ENCODE measurements at places on chromosomes 3 and 15. TPM values are rescaled to one million over a fixed set of nuclear protein-coding genes. Genes with fewer than 3 reads are reported as not detected.

OXTR gene
- polyA plus RNA-seq: 1.7 TPM

CAV3 gene
- polyA plus RNA-seq: 0.56 TPM

ACKR2 gene
- polyA plus RNA-seq: 3.5 TPM

TMEM207 gene
- polyA plus RNA-seq: 22.1 TPM

CKMT1B gene
- 0.66 TPM for polyA plus RNA-seq

MYZAP gene
- polyA plus RNA-seq: 4.0 TPM

SH2D7 gene
- polyA plus RNA-seq: 0.42 TPM

CLK3 gene
- 71.3 TPM for polyA plus RNA-seq

MSL2 gene
- polyA plus RNA-seq: 46.4 TPM

C2CD4A gene
- 0.46 TPM for polyA plus RNA-seq

CHST2 gene
- 28.4 TPM for polyA plus RNA-seq

SIDT1 gene
- 2.4 TPM for polyA plus RNA-seq

SEMA3F gene
- 68.8 TPM for polyA plus RNA-seq

CASR gene
- polyA plus RNA-seq: 22.2 TPM

TM4SF1 gene
- polyA plus RNA-seq: 65.4 TPM

TRIP4 gene
- polyA plus RNA-seq: 43.9 TPM

SLC35A5 gene
- polyA plus RNA-seq: 66.0 TPM

NCKIPSD gene
- polyA plus RNA-seq: 22.4 TPM

PRKCI gene
- polyA plus RNA-seq: 87.6 TPM

GABRB3 gene
- polyA plus RNA-seq: 7.4 TPM

KLHL25 gene
- polyA plus RNA-seq: 8.3 TPM

DNA sequence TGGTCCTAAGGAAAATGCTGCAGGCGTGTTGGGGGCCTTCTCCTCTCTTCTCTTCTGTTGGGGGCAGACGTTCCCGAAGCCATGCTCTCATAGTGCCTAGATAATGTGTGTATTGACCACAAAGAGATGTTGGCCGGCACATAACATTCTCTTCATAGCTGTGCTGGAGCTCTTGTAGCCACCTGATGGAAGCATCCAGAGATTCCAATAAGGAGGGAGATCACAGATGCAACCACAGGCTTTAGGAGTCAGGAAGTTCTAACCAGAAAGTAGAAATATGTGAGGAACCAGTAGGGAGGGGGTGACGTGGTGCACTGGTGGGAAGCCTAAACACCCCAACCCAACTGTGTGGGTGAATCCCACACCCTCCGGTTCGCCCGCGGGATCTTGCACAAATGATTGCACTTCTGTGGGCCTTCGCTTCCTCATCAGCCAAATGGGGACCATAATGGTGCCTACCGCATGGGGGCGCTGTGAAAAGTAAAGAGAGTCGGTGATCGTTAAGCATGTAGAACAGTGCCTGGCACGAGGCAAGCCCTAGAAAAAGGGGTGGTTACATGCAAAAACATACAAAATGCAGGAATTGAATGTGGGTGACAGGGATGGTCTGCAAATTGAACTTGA lies 87.8 kb downstream of the TOP2B start:
- no peak for DNase-seq

GRCh38 chr15:69497076-69497475 lies 44.5 kb downstream of the RPLP1 start:
- DNase-seq: no peak

DNA sequence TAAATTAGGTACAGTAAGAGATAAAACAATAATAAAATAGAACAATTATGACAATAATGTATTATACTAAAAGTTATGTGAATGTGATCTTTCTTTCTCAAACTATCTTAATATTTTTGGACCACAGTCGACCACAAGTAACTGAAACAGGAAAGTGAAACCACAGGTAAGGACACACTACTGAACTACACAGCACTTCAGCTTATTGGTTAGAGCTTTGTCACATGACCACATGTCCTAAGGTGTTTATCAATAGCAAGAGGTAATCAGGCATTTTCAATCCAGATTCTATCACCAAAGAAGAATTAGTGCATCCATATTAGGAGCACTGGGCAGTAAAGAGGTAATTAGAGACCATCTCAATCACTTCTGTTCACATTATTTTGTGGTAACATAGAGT lies 392.8 kb downstream of the RSL24D1 start:
- no peak for DNase-seq

DNA sequence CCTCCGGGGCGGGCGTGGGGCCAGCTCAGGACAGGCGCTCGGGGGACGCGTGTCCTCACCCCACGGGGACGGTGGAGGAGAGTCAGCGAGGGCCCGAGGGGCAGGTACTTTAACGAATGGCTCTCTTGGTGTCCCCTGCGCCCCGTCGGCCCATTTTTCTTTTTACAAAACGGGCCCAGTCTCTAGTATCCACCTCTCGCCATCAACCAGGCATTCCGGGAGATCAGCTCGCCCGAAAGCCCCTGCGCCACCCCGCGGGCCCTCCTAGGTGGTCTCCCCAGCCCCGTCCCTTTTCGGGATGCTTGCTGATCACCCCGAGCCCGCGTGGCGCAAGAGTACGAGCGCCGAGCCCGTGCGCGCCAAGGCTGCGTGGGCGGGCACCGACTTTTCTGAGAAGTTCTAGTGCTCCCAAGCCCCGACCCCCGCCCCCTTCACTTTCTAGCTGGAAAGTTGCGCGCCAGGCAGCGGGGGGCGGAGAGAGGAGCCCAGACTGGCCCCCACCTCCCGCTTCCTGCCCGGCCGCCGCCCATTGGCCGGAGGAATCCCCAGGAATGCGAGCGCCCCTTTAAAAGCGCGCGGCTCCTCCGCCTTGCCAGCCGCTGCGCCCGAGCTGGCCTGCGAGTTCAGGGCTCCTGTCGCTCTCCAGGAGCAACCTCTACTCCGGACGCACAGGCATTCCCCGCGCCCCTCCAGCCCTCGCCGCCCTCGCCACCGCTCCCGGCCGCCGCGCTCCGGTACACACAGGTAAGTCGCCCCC lies at the start of gene THBS1:
THBS1 (plus strand) TSS at position 595 of the 757 bp plus-strand sequence. CDS start 779 bp downstream, outside the sequence.
- DNase-seq: peak; percentile 78

DNA sequence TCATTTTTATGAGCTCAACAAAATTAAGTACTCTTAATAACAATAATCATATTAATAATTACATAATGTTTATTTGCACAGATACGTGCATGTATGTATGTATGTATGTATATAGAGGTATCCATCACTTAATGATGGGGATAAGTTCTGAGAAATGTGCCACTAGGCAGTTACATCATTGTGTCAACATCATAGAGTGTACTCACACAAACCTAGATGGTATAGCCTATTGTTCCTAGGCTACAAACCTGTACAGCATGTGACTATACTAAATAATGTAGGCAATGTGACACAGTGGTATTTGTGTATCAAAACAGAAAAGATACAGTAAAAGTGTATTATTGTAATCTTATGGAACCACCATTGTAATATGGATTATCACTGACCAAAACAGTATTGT lies 874.7 kb upstream of the GBE1 start:
- DNase-seq: no peak

- no peak for DNase-seq
Observed at GRCh38 chr3:162945626-162946025, 1449.0 kb downstream of the OTOL1 start.

DNA sequence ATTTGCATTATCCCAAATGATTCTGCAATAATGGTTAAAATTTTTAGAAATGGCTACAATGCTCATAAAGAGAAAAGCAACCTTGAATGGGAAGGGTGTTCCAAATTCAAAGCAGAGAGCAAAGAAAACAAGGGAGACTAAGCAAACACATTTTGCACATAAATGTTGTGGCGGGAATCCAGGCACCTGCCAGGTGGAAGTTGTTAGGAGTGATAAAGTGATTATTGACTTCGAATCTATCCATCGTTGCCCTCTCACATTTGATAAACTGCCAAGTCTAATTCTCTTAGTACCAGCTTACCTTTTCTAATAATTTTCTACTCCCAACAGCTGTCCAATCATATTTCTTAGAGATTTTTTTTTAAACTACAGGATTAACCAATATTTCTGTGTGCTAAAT lies 244.5 kb downstream of the CACNA2D3 start:
- no peak for DNase-seq

- DNase-seq: no peak
Observed at GRCh38 chr15:68578175-68578979, 416 bp upstream of the CORO2B start.

GRCh38 chr3:126932188-126932931 lies 50.6 kb upstream of the PLXNA1 start:
- no peak for DNase-seq

GRCh38 chr15:27254055-27254454 lies 283.1 kb downstream of the GABRG3 start:
- DNase-seq: no peak

- DNase-seq: no peak
Observed at GRCh38 chr3:150098621-150099020, 127.9 kb upstream of the PFN2 start.

GRCh38 chr15:100309109-100310040 lies 32.4 kb downstream of the ADAMTS17 start:
- no peak for DNase-seq

DNA sequence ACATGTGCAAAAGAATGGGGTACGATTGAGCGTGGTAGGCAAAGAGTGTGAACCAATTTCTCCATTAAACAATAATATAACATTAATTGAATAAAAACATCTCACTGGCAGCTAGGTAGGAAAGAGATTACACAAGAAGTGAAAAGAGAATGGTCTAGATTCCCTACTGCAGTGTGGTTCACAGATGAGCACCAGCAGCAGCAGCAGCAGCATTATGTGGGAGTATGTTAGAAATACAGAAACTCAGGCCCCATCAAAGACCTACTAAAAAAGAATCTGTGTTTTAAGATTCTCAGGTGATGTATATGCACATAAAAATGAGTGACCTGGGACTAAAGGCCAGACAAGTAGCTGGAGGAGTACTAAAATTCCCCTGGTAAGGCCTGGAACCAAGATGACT lies 118.2 kb downstream of the ADAM10 start:
- DNase-seq: no peak

DNA sequence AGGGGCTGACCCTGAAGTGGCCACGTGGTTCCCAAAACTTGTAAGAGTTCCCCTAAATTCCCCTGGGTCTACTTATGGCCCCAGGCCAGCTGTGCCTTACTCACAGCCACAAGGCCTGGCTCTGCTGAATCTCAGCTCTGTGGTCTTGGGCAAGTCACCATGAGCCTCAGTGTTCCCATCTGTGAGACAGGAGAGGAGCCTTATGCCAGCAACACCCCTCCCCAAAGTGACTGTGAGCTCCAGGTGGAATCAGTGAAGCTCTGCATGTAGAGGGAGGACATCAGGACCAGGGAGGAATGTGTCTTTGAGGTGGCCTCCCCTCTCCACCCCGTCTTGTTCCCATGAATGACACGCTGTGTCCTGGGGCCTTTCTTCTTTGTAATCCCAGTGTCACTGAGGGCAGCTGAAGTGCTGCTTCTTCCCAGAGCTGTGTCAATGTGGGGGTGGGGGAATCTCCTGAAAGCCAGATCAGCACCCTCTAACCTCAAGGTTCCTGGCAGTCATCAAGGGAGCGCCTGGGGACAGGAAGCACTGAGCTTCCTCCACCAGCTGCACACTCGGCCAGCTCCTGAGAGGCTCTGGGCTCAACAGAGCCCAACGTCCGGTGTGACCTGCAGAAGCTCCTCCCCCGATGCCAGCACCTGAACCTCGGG lies 258.9 kb downstream of the UACA start:
- DNase-seq: no peak

GRCh38 chr3:155065537-155065936 lies 14.6 kb upstream of the MME start:
- DNase-seq: no peak

GRCh38 chr3:99396651-99397275 lies 241.6 kb upstream of the COL8A1 start:
- DNase-seq: no peak

- DNase-seq: no peak
Observed at GRCh38 chr3:46656778-46657556, 36.5 kb downstream of the ALS2CL start.

GRCh38 chr3:115186351-115187148 lies 39.5 kb upstream of the ZBTB20 start:
- no peak for DNase-seq

DNA sequence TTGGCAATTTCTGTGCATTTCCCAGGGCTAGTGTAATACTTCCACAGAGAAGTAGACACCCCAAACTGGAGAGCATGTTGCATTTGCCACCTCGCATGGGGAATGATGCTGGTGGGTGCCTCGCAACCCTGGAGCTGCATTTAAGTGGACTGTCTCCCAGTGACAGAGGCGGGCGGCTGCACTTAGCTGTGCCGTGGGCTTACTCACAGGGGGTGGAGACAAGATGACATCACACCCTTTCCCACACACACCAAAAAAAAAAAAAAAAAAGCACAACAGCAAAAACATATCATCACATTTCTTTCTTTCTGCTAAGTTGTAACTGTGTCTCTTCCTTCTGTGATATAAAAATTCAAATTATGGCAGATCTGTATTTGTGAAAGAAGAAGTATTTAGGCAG lies at the start of gene ABI3BP:
ABI3BP (minus strand) TSS at position 113 of the 400 bp plus-strand sequence; CDS start at position 76, 37 bp downstream.
- no peak for DNase-seq

DNA sequence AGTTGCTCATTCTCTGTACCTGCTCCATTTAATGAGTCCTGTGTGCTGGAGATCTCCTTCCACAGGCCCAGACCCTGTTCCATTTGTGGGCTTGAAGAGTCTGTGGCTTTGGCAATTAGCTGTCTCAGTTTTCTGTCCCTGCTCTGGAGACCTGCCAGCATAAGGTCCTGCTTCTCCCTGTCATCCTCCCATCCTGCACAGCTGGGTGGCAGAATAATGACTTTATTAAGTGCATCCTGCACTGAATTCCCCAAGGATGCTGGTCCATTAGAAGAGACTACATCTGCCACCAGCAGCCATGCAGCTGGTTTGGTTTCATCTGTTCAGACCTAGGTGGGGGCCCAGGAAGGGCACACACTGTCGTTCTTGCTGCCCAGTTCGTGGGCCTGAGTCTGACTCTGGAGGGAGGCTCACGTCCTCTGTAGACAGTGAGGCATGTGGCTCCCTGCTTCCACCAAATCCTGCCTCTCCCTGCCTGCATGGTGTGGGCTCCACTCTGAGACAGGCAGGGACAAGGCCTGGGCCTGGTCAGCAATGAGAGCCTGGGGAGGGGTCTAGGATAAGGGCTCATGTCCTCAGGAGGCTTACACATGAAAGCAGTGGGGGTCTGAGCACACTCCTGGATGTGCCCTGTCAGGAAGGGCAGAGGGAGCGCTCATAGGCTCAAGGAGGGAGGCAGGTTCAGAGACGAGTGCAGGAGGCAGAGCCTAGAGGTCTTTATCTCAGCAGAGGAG lies 78.4 kb upstream of the PRR23E start:
- DNase-seq: no peak

GRCh38 chr3:195003893-195004289 lies 267.1 kb downstream of the XXYLT1 start:
- DNase-seq: no peak

DNA sequence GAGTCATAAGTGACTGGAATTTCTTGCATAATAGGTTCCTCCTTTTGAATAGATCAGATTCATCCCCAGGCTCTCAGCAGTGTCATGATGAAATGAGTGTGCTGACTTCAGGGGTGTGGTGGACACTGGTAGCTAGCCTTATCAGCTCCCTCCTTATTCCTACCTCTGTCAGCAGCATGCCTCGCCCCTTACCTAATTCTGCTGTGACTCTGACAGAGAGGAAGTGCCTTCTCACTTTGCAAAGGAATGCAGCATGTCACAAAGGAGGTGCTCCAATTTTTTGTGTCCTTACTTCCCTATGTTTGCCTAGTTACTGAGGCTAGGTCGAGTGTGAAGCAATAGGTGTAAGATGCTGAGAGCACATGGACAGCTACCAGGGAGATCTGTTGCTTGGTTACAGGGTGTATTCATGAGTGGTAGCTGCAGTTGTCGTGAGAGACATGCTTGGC lies 90.6 kb downstream of the TNFAIP8L3 start:
- DNase-seq: no peak

All from left renal pelvis (tissue), 4 donors.